DND-41 (cell line): ENCODE measurements at places on chromosomes 13 and 19.

DNA sequence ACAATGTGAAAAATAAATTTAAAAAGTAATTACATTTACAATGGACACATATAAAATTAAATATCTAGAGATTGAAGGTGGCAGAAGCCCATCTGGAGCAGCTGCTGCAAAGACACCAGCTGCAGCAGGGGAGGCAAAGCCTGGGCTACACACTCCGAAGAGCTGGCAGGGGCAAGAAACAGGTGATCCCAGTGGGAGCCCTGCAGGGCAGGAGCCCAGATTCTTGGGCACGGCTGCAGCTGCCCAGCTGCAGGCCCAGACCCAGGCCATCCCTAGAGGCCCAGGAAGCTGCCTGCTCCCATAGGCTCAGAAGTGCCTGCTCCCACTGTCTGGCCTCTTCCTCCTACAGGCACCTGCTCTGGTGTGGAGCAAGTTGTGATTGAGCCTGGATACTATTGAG is 1547.9 kb upstream of the SPRY2 start:
- H3K27ac ChIP-seq: no peak overlapping the region
- DNase-seq: no peak
- no peaks in the 10 kb centered on the region for H3K36me3 ChIP-seq
- no peaks in the 10 kb centered on the region for H3K4me1 ChIP-seq
- no peaks in the 10 kb centered on the region for H3K27me3 ChIP-seq

DNA sequence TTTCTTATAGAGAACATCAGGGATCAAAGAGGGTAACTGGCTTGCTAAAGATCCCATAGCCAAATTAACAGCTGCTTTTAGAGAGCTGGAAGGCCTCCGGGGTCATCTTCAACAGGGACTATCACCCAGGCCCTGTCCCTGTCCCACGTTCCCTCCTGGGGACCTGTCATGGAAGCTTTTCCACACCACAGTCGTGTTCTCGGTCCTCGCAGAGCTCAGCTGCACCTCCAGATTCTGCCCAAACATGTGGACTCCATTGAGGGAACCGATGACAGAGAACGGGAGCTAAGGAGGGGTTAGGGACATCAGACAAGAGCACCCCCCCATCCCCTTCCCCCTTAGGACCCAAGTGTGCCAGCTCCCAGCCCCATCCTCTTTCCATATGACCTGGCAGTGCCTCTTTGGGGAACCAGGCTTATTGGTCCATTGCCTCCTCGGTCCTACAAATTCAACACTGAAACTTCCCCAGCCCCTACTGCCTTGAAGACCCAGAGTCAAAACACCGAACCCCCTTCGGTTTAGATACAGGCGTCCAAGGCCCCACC is 568 bp downstream of the FUZ start:
- no peaks in the 10 kb centered on the region for H3K27me3 ChIP-seq
- peak overlapping the region; percentile 89 for H3K27ac ChIP-seq
- peaks cover 21% of the 10 kb centered on the region for H3K36me3 ChIP-seq
- peak overlapping the region; percentile 68 for H3K4me3 ChIP-seq

- H3K27me3 ChIP-seq: no peaks in the 10 kb centered on the region
- no peak overlapping the region for H3K4me3 ChIP-seq
- no peaks in the 10 kb centered on the region for H3K4me1 ChIP-seq
- DNase-seq: no peak
- no peaks in the 10 kb centered on the region for H3K36me3 ChIP-seq
Observed at GRCh38 chr13:33863188-33863789, 45.3 kb downstream of the RFC3 start.

- no peak for DNase-seq
- H3K36me3 ChIP-seq: peaks cover 92% of the 10 kb centered on the region
- H3K4me3 ChIP-seq: no peak overlapping the region
Observed at GRCh38 chr13:98467263-98467985, 109.5 kb downstream of the STK24 start.

- no peak overlapping the region for H3K27ac ChIP-seq
- DNase-seq: no peak
- H3K4me1 ChIP-seq: no peaks in the 10 kb centered on the region
- H3K27me3 ChIP-seq: no peaks in the 10 kb centered on the region
- no peak overlapping the region for H3K4me3 ChIP-seq
Observed at GRCh38 chr13:79810669-79811068, 329.7 kb downstream of the NDFIP2 start.

GRCh38 chr19:46251416-46251815 is 21.9 kb downstream of the IGFL1 start:
- no peak overlapping the region for H3K4me3 ChIP-seq
- peaks cover 32% of the 10 kb centered on the region for H3K27me3 ChIP-seq
- no peaks in the 10 kb centered on the region for H3K36me3 ChIP-seq
- H3K27ac ChIP-seq: no peak overlapping the region

DNA sequence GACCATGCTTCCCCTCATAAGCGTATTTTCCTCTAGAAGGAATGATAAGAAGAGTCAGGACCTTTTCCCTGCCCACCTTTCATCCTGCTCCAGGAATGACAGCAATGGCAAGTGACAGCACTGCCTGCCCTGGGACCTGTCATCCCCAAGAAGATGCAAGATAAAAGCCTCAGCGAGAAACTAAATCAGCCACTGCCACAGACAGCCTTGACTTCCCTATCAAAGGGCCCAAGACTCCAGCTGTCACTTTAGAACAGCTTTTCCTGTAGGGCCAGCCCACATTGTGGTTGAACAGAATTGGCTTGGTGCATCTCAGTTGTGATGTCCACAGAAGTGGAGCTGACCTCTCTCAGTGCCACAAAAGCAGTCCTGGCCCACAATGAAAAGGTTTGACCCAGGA is 1.1 kb downstream of the RAB8A start:
- H3K4me1 ChIP-seq: peaks cover 43% of the 10 kb centered on the region
- DNase-seq: no peak
- H3K27me3 ChIP-seq: no peaks in the 10 kb centered on the region
- H3K4me3 ChIP-seq: peak overlapping the region; percentile 77
- H3K27ac ChIP-seq: peak overlapping the region; percentile 82; the same call in 1 of the 2 replicates
- peaks cover 41% of the 10 kb centered on the region for H3K36me3 ChIP-seq

DNA sequence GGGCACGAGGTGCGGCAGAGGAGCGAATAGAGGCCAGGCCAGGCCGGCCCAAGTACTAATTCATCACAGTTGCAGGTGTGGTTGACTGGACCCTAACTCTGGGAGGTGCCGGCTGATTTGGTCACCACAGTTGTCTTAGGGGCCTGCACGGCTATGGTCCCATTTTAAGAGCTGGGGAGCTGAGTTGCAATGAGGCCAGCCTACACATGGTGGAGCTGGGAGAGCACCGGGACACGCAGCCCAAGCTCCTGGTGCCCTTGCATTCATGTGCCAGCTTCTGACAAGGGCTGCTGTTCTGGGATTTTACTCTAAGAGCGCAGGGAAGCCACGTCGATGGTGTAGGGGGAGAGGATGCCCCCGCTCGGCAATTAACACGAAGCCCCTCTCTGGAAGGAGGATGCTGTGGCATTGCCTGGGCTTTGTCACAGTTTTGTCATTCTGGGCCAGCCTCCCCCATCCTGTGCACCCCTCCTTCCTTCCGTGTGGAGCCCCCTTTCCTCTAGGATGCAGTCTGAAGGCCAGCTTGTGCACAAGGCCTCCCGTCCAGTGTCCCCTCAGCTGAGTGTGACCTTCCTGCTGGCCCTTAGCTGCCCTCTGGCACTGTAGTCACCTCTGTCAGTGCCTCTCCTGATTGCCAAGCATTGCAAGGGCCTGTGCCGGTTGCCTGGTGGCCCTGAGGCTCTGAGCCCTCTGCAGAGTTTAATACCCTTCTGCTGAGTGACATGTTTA is 109.4 kb upstream of the C1QTNF9B start:
- no peak overlapping the region for H3K4me3 ChIP-seq
- H3K4me1 ChIP-seq: no peaks in the 10 kb centered on the region
- no peaks in the 10 kb centered on the region for H3K36me3 ChIP-seq
- no peak overlapping the region for H3K27ac ChIP-seq
- peaks cover 15% of the 10 kb centered on the region for H3K27me3 ChIP-seq

DNA sequence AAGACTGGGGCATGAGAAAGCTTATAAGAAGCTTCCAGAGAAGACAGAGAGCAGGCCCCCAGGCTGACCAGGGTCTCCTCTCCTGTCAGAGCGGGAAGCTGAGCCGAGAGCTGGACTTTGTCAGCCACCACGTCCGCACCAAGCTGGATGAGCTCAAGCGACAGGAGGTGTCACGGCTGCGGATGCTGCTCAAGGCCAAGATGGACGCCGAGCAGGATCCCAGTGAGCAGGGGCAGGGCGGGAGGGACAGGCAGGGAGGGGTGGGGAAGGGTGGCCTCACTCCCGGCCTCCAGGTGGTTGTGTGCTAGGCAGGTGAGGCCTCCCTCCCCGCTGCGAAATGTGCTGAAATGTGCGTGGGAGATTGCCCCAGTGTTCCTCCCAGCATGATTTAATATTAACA is 5.6 kb downstream of the NUCB1 start:
- H3K4me3 ChIP-seq: no peak overlapping the region
- H3K27me3 ChIP-seq: no peaks in the 10 kb centered on the region
- H3K27ac ChIP-seq: no peak overlapping the region
- no peak for DNase-seq
- peaks cover 20% of the 10 kb centered on the region for H3K4me1 ChIP-seq

DNA sequence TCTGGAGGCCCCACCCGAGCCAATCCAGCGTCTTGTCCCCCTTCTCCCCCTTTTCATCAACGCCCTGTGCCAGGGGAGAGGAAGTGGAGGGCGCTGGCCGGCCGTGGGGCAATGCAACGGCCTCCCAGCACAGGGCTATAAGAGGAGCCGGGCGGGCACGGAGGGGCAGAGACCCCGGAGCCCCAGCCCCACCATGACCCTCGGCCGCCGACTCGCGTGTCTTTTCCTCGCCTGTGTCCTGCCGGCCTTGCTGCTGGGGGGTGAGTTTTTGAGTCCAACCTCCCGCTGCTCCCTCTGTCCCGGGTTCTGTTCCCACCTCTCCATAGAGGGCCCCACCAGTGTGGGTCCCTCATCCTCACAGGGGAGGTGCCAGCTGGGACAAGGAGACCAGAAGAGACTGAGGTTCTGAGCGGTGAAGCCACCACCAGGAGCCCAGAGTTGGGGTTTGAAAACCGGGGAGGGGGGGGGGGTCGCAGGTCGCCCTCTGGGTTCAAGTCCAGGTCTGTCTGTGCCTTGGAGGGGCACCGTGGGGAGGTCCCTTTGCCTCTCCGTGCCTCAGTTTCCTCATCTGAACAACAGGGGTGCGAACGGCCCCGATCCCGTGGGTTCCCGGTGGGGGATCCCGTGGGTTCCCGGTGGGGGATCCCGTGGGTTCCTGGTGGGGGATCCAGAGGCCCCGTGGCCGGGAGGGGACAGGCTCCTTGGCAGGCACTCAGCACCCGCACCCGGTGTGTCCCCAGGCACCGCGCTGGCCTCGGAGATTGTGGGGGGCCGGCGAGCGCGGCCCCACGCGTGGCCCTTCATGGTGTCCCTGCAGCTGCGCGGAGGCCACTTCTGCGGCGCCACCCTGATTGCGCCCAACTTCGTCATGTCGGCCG is at the start of gene ELANE:
Gene ELANE, plus strand, starts transcription at position 168 of the 878 bp plus-strand sequence. Its CDS starts 26 bp downstream, at position 194.
- H3K4me3 ChIP-seq: no peak within 1 kb of the TSS
- no peaks in the 10 kb centered on the region for H3K4me1 ChIP-seq
- no peak for DNase-seq
- no peaks in the 10 kb centered on the region for H3K27me3 ChIP-seq
- no peaks in the 10 kb centered on the region for H3K36me3 ChIP-seq
- no peak within 1 kb of the TSS for H3K27ac ChIP-seq

- H3K4me1 ChIP-seq: no peaks in the 10 kb centered on the region
- DNase-seq: no peak
- no peak overlapping the region for H3K27ac ChIP-seq
Observed at GRCh38 chr13:36431204-36432105, 840 bp upstream of the CCNA1 start.

DNA sequence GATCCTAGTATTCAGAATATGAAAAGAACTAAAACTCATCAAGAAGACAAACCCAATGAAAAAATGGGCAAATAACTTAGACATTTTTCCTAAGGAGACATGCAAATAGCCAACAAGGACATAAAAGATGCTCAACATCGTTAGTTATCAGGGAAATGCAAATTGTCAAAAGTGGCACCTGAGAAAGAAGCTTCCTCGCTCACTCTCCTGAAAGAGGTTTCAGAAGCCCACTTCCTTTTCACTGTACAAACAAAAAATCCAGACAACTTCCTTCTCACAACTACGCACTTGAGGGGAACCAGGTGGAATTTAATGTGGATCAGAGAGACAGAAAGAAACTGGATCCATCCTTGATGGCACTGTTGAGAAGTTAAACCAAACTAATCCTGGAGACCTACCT is 41.5 kb downstream of the KLF12 start:
- DNase-seq: no peak
- H3K27ac ChIP-seq: peak overlapping the region; percentile 0
- no peak overlapping the region for H3K4me3 ChIP-seq
- peaks cover 38% of the 10 kb centered on the region for H3K4me1 ChIP-seq
- no peaks in the 10 kb centered on the region for H3K27me3 ChIP-seq

DNA sequence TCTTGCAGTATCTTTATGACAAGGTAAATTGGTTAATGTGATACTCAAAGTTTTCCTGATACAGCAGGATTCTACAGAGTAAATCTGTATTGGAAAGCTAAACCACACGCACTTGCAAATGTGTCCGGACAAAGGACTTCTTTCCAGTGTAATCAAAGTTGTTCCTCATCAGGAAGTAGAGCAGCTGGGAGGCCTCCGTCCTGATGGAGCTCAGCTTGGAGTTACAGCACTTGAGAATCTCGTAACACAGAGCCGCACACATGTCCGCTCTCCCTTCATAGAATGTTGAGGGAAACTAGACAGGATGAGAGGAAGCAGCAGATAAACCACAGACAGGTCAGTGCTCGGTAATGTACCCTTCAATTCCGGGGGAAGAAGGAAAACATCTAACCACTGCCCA is 78.8 kb upstream of the SLC15A1 start:
- H3K27ac ChIP-seq: no peak overlapping the region
- no peak for DNase-seq
- no peak overlapping the region for H3K4me3 ChIP-seq
- H3K4me1 ChIP-seq: no peaks in the 10 kb centered on the region
- H3K36me3 ChIP-seq: peaks cover 27% of the 10 kb centered on the region

DNA sequence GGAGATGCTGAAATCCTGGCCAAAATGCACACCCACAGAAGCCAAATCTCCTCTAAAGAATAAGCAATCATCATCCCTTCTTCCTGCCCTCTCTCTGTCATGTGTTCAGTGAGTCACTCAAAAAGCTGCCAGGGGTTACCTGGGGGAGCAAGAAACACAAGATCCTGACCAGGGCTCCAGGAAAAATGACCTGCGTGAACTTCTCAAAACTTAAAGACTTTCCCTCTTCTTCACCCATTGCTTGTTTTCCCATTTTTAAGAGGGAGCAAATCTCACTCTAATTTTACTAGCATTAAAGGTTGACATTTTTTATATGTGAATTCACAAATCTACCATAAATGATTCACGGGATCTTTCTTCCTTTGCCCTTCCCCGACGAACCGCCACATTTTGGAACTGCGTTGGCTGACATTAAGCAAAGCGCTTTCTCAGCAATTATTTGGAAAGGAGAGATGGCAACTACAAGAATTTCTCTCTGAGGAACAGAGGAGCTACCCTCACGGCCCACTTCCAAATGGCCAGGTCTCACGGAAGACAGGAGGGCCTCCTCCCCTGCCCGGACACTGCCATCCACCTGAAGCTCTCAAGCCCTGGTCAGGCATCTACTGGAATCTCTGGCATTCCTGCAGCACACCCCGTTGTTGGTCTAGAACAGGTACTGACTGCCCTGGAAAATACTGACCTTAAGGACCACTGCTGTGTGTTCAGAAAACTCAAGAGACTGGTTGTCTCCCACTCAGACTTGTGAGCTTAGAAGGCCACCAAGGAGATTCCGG is 14.2 kb downstream of the TSHZ3 start:
- no peaks in the 10 kb centered on the region for H3K27me3 ChIP-seq
- no peak for DNase-seq
- H3K36me3 ChIP-seq: no peaks in the 10 kb centered on the region; the same call in 1 of the 2 replicates
- H3K27ac ChIP-seq: no peak overlapping the region
